ENCODE measurements at places on chromosomes 1 and 21. TPM values are rescaled to one million over a fixed set of nuclear protein-coding genes. Genes with fewer than 3 reads are reported as not detected.

HHAT gene
- 5.1 TPM for total RNA-seq

KRTAP12-2 gene
- not detected for total RNA-seq

IL19 gene
- total RNA-seq = not detected

CRYZL1 gene
- total RNA-seq = 31.9 TPM

RBM15 gene
- 37.9 TPM for total RNA-seq

SELL gene
- 293 TPM for total RNA-seq

DNA sequence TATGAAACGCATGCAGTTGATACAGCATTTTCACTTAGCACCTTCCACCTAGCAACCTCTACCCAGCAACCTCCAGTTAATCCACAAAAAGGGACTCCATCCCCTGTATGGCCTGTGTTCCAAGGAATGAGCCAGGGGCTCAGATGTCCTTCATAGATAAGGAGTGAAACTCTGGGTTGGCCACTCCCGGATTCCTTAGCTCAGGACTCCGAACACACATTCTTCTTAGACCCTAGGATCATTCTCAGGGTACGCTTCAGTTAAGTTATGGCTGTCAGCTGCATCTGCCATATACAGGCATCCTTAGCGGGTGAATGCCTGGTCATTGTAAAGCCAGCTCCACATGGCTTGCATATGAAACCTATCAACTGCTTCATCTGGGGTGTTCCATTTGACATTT is 15.9 kb upstream of the IFI6 start:
- no peak for DNase-seq

- DNase-seq = no peak
Measured at GRCh38 chr1:22626237-22627157, 9.9 kb upstream of the C1QA start.

GRCh38 chr21:41507521-41508414 is at the start of gene TMPRSS2:
TSS of gene TMPRSS2 (minus strand) at chr21:41508158. CDS start at chr21:41498133, 10,025 bp downstream.
- no peak for DNase-seq

DNA sequence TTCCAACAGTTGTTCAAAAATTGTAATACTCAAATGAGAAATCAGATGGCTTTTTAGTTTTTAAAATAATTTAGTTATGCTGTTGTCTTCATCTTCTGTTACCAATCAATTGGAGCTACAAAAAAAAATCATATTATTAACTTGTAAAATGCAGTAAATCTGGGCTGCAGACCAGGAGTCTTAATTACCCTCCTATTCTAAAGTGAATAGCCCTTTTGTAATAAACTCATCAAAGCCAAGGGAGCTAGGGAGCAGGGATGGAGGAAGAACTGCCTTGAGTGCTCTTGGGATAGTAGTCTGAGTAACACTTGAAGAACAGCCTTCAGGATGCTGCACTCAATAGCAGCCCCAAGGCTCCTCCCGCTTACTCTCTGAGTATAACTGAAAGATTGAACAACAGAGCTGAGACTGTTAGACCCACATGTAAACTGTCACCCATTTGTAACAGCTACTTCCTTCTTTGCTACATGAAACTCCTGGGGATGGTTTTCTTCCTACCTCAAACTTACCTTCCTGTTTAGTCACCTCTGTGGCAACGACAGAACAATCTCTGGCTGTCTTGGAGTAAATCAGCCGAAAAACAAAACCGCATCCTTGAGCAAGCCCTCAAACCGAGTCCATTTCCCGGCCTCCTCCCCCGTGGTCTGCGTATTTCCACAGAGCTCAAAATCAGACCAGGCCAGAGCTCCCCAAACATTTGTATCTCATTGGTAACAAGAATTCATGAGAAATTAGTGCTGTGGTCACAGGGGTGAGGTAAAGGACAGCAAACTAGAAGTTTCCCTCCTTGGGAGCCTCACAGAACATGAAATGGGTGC is 55.9 kb downstream of the CD58 start:
- DNase-seq = peak; percentile 85

GRCh38 chr1:24379733-24380315 is 33.8 kb downstream of the STPG1 start:
- no peak for DNase-seq

- no peak for DNase-seq
Measured at GRCh38 chr1:200265104-200265503, 144.7 kb downstream of the ZNF281 start.

- no peak for DNase-seq
Measured at GRCh38 chr1:19903621-19904020, 19.8 kb downstream of the PLA2G2E start.

DNA sequence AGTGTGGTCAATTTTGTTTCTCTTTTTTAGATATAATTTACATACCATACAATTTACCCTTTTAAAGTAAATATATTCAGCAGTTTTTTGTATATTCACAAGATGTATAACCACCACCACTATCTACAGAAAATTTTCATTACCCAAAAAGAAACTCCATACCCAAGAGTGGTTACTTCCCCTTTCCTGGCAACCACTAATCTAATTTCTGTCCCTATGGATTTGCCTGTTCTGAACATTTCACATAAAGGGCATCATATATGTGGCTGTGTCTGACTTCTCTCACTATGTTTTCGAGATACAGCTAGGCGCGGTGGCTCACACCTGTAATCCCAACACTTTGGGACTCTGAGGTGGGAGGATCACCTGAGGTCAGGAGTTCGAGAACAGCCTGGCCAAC is 13.6 kb downstream of the PACC1 start:
- no peak for DNase-seq

DNA sequence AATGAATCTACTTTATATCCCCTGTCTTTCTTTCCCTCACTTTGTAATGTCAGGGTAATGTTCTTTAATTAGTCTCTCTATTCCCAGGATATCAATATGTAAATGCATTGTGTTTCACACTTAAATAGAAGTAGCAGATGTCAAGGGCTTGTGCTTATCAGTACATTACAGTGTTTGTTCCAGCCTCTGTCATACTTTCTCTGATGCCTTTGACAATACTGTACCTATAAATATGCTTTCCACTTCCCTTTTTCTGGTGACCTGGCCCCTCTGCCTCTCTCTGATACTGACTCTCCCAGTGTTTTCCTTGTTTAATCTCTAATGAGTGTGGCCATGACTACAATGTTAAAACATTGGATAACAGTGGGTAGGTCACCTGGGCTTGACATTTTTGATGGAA is 862.0 kb upstream of the NEGR1 start:
- DNase-seq = no peak

GRCh38 chr1:174982971-174983689 is 16.6 kb upstream of the CACYBP start:
- DNase-seq = no peak

DNA sequence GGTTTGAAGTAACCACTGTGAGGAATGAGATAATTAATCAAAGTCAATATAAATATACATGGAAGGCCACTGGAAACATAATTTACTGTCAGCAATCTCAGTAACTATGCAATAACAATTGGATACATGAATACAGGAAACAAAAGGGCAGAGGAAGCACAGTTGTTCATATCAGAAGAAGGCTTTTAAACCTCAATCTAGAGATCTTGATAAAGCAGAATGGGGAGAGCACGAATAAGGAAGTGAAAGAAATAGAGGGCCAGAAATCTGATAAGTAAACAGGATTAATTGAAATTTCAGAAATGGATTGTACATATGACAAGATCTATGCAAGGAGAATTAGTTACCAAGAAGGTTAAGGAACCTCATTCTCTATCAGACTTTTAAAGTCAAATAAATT is 93.0 kb downstream of the EVI5 start:
- no peak for DNase-seq

GRCh38 chr1:82266351-82266750 is 465.6 kb downstream of the ADGRL2 start:
- no peak for DNase-seq

Measured in spleen (tissue), 13 donors.